IMR-90 (cell line): ENCODE measurements at places on chromosomes 12 and 14. TPM values are rescaled to one million over a fixed set of nuclear protein-coding genes. Genes with fewer than 3 reads are reported as not detected.

C12orf50 gene
- not detected in 2 replicates for polyA plus RNA-seq

PZP gene
- not detected in 2 replicates for polyA plus RNA-seq

ABCC9 gene
- 1.2 and 1.4 TPM in 2 replicates for polyA plus RNA-seq

CCDC196 gene
- not detected in 2 replicates for polyA plus RNA-seq

ABCD2 gene
- polyA plus RNA-seq: not detected in 2 replicates

TMEM30B gene
- polyA plus RNA-seq: 0.03 and 0.13 TPM in 2 replicates
